ENCODE measurements at places on chromosomes 7 and 10.

DNA sequence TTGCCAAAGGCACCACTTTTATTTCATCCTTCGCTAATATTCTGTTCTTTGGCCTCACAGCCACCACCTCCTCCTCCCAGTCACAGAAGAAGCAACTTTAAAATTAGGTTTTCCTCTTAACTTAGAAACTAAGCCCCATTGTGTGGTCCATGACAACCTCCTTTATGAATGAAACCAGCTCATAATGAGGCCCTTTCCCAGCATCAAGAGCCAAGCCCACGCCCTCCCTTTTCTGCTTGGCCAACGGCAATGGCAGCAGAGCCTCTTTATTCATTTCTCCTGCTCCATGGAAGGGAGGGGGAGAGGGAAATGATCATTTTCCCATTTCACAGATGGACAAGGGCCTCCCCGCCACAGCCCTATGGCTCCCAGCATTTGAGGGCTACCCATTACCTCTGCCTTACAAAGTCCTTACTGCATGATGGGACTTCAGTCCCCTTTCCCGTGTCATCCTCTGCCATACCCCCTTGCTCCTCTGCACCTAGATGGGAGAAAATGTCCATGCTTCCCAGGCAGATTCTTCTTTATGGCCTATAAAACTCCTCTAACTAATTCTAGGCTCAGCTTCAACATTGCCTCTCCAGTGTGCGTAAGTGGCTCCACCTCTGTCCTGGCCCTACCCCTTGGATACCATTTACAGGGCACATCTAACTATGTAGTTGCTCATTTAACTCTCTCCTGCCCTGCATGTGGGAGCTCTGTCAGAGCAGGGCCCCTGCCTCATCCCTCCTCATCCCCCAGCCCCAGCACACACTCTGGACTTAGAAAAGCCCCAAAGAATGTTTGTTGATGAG, 475.5 kb downstream of the RPS24 start:
- H3K27me3 ChIP-seq: no peaks in the 10 kb centered on the region
- H3K27ac ChIP-seq: no peak overlapping the region
- H3K4me1 ChIP-seq: no peaks in the 10 kb centered on the region
- no peak overlapping the region for H3K4me3 ChIP-seq

DNA sequence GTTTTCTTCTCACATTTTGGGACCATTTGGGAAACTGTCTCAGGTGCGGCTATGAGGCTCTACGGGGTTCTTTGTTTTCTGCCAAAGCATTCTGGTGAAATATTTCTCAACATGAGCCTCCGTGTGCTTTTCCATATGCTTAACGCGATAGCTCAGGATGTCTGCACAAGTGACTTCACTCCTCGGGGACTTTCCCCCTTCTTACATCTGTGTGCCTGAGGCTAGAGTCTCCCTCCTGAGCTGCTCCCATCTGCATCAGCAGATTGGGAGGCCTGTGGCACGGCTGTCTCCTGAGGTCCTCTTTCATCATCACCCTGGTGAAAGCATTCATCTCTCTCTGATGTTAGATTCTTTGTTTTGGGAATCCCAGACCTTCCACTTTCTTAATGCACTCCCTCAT, 1190.9 kb downstream of the TYW1 start:
- H3K27ac ChIP-seq: no peak overlapping the region
- no peak for DNase-seq
- no peaks in the 10 kb centered on the region for H3K27me3 ChIP-seq
- no peaks in the 10 kb centered on the region for H3K36me3 ChIP-seq

DNA sequence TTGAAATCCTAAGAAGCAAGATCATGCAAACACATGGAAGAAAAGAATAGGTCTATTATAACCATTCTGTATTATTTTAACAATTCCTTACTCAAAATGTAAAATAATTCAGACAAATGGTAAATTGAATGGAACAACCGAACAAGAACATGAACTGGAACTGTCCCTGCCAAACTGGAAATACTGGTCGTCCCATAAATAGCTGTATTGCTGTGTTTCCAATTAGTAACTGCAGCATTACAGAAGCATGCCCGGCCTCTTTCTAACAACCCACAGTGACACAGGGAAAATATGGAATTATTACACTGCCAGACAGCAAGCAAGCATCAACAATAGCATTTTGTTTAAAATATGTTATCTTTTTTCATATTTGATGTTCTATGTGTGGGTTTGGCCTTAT, 1138.5 kb upstream of the PHF14 start:
- no peak overlapping the region for H3K4me3 ChIP-seq
- no peaks in the 10 kb centered on the region for H3K36me3 ChIP-seq
- no peaks in the 10 kb centered on the region for H3K4me1 ChIP-seq
- H3K27ac ChIP-seq: no peak overlapping the region

GRCh38 chr7:67391168-67391567, 394.5 kb downstream of the TYW1 start:
- H3K4me1 ChIP-seq: no peaks in the 10 kb centered on the region
- H3K36me3 ChIP-seq: no peaks in the 10 kb centered on the region
- no peak for DNase-seq

- H3K4me3 ChIP-seq: no peak overlapping the region
- no peaks in the 10 kb centered on the region for H3K4me1 ChIP-seq
- peaks cover 31% of the 10 kb centered on the region for H3K27me3 ChIP-seq
These were observed 19.9 kb upstream of the POLR1F start for GRCh38 chr7:19728716-19729115.

DNA sequence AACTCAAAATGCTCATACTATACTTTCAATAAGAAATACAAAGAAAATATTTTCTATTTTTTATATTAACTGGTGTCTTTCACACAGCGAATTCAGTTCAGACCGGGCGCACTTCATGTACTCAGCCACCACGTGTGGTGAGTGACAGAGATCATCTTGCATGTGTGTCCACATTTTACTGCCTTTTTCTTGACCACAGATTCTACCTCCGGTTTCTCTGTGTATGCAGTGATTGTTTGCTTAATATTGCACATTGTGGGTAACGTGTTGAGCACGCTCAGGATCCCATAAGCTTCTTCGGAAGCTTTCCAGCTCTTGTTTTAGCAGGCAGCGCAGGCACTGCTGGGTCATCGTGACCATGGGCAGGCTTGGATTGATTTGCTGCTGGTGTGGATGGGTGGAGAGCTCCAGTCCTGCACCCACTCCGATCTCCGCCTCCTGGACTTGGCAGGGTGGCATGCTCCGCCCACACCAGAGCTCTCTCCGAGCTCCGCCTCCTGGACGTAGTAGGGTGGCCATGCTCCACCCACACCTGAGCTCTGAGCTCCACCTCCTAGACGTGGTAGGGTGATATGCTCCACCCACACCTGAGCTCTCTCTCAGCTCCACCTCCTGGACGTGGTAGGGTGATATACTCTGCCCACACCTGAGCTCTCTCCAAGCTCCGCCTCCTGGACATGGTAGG, 253.3 kb downstream of the DIP2C start:
- H3K27ac ChIP-seq: no peak overlapping the region
- no peaks in the 10 kb centered on the region for H3K36me3 ChIP-seq
- no peak overlapping the region for H3K4me3 ChIP-seq
- DNase-seq: no peak
- H3K4me1 ChIP-seq: peaks cover 22% of the 10 kb centered on the region
- H3K27me3 ChIP-seq: peaks cover 9% of the 10 kb centered on the region

GRCh38 chr7:151895631-151896031, 18.7 kb upstream of the PRKAG2 start:
- peaks cover 17% of the 10 kb centered on the region for H3K27me3 ChIP-seq
- no peaks in the 10 kb centered on the region for H3K36me3 ChIP-seq
- DNase-seq: no peak
- H3K4me3 ChIP-seq: no peak overlapping the region
- no peak overlapping the region for H3K27ac ChIP-seq

DNA sequence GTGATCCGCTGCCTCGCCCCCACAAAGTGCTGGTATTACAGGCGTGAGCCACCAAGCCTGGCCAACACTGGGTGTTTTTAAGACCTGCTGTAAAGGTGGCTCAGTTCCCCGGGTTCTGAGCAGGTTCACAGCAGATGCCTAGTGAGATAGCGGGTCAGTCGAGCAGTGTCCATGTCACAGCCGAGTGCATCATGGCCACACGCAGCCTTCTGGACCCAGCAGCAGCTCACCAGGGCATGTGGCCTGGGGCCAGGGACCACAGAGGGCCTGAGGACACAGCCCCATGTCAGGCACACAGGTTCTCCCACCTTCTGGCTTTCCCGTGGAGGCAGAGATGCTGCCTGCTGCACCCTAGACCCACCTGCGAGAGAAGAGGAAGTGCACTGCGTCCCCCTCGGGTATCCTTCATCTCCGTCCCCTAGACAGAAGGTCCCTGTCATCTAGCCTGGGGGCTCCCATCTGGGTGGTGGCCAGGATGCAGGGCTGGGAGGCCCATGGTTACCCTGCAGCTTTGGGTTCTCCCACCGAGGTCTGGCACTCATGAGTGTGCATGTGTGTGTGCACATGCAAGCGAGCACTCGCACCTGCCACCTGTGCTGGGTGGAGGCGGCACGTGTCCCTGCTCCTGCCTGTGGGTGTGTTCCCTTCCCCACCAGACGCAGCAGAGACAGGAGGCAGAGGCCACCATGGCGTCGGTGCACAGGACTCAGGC, 98.6 kb downstream of the NKX6-2 start:
- no peak overlapping the region for H3K27ac ChIP-seq
- no peak overlapping the region for H3K4me3 ChIP-seq
- no peaks in the 10 kb centered on the region for H3K27me3 ChIP-seq
- H3K4me1 ChIP-seq: peaks cover 18% of the 10 kb centered on the region

GRCh38 chr7:36076074-36076473, 77.0 kb upstream of the EEPD1 start:
- H3K27me3 ChIP-seq: no peaks in the 10 kb centered on the region
- no peak overlapping the region for H3K27ac ChIP-seq
- no peaks in the 10 kb centered on the region for H3K36me3 ChIP-seq
- no peak overlapping the region for H3K4me3 ChIP-seq
- no peak for DNase-seq

DNA sequence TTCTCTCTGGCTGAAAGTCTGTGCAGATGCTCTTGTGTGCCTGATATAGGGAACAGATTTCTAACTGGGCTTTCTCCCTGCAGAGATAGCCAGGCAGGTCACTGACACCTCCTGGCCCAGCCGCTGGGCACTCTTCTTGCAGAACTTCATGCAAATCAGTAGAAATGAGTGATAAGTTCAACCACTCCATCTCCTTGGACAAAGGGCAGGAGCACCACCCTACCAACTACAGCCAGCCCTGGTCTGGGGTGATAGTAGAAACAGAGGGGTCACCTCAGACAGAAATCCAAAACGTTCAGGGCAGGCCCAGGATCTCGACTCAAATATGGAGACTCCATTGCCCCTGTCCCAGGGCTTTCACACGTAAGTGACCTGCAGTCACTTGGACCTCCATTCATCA, 917.8 kb upstream of the ZNF722 start:
- H3K27me3 ChIP-seq: no peaks in the 10 kb centered on the region
- H3K4me3 ChIP-seq: no peak overlapping the region
- no peak overlapping the region for H3K27ac ChIP-seq
- peaks cover 3% of the 10 kb centered on the region for H3K36me3 ChIP-seq

- no peaks in the 10 kb centered on the region for H3K4me1 ChIP-seq
- no peak for DNase-seq
- no peak overlapping the region for H3K4me3 ChIP-seq
- peaks cover 11% of the 10 kb centered on the region for H3K27me3 ChIP-seq
These were observed 128.3 kb downstream of the SKAP2 start for GRCh38 chr7:26735976-26736600.

DNA sequence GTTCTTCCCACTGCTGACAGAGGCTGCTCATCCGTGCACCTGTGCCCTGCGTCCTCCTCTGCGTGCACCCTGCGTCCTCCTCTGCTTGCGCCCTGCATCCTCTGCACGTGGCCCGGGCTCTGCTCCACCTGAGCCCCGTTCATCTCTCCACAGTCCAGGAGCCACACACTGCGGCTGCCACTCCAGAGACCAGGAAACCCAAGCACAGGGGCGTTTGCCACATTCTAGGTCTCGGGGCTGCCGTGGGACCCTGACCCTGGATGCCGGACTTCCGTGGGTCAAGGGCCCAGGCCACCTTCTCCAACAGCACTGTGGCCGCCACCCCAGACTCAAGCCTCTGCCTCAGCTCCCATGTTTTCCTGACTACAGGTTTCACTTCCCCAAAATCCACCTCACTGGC, 460.4 kb downstream of the PTPRN2 start:
- no peaks in the 10 kb centered on the region for H3K27me3 ChIP-seq
- no peak overlapping the region for H3K27ac ChIP-seq
- no peaks in the 10 kb centered on the region for H3K4me1 ChIP-seq
- DNase-seq: no peak
- H3K4me3 ChIP-seq: peak overlapping the region; percentile 60
- no peaks in the 10 kb centered on the region for H3K36me3 ChIP-seq

Measured in activated naive CD8-positive, alpha-beta T cell treated with anti-CD3 and anti-CD28 coated beads for 36 hours (primary cell).